ENCODE measurements at places on chromosomes 13 and 19.

- DNase-seq, result no peak
Measured at GRCh38 chr13:100254002-100254401, 165.1 kb downstream of the PCCA start.

- no peak for DNase-seq
Measured at GRCh38 chr13:110173247-110173818, 133.6 kb downstream of the COL4A1 start.

- DNase-seq, result no peak
Measured at GRCh38 chr19:12660980-12661379, 5.6 kb downstream of the MAN2B1 start.

GRCh38 chr19:3450796-3451411, 29.4 kb downstream of the SMIM24 start:
- no peak for DNase-seq

- DNase-seq, result no peak
Measured at GRCh38 chr19:18417250-18418028, 1.8 kb upstream of the SSBP4 start.

GRCh38 chr19:48844472-48844871, 8.2 kb upstream of the HSD17B14 start:
- no peak for DNase-seq

DNA sequence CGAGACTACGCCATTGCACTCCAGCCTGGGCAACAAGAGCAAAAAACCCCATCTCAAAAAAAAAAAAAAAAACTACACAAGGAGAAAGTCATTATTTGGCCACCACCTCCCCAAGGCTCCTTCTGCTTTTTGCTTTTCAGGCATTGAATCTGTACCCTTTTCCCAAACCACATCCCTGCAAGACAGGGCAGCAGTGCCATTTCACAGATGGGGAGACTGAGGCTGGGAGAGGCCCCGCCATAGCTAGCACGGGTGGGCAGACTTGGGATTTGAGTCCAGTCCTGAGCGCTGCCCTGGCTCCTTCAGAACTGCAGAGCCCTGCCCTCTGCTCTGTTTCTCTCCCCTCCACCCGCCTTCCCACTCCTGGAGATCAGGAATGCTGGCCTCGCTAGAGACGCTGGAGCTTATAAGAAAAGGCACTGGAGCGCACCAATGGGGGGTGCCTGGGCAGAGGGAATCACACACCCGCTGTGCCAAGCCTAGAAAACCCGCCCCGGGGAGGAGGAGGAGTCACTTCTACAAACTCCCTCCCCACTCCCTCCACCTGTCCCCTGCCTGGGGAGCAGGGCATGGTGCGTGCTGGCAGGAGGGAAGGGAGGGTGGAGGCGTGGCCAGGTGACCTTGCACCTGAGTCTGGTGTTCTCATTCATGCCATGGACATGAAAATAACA, 17.6 kb downstream of the TJP3 start:
- DNase-seq, result no peak

DNA sequence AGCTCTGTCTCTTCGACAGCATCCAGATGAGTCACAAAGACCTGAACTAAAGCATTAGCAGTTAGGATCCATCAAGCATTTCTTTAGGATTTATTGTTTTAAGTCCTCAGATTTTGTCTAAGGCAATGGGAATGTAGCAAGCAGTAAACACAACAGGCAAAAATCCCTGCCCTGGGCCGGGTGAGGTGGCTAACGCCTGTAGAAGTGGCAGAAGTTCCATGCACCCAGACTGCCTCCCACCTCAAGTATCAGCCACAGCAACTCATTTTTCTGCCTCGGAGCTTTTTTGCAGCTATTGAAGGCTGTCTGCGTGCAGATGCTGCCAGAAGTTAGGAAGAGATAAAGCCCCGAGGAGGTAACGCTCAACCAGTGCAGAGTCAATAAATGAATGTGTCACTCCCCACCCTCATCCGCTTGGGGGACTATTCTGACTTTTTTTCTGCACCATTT, 47.1 kb upstream of the MRI1 start:
- DNase-seq, result no peak

DNA sequence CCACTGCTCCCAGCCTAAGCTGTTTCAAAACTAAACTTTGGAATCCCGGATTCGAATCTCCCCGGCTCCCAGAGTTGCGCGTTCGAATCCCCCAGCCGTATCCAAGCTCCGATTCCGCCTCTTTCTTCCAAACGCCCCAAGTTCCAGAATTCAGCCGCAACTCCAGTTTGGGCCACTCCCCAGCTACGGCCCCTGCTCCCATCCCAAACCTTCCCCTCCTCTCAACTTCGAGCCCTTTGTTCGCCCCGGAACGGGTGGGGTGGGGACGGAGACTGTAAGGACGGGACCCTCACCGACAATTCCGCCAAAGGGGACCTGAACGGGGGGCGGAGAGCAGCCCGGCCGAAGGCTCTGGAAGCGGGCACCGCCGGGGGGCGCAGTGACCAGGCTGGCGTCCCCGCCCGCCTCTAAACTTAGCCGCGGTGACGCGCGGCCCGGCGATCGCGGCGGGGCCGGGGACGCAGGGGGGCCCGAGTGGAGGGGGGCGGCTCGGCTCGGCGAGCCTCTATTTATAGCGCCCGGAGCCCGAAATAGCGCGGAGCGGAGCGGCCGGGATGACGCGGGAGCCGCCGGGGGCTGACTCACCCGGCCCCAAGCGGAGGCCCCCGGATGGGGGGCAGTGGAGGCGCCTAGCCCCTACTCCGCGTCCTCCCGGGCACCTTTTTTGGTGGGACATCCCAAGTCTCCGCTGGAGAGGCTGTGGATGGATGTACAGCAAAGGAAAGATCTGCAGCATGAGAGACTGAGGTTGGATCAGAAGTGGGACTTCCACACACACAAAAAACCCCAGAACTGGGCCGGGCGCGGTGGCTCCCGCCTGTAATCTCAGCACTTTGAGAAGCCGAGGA, 4.9 kb upstream of the ERCC1 start:
- no peak for DNase-seq

GRCh38 chr19:2543463-2544442, 67.8 kb downstream of the GADD45B start:
- DNase-seq, result peak; percentile 42

- no peak for DNase-seq
Measured at GRCh38 chr19:49552749-49553148, 24.9 kb downstream of the RCN3 start.

DNA sequence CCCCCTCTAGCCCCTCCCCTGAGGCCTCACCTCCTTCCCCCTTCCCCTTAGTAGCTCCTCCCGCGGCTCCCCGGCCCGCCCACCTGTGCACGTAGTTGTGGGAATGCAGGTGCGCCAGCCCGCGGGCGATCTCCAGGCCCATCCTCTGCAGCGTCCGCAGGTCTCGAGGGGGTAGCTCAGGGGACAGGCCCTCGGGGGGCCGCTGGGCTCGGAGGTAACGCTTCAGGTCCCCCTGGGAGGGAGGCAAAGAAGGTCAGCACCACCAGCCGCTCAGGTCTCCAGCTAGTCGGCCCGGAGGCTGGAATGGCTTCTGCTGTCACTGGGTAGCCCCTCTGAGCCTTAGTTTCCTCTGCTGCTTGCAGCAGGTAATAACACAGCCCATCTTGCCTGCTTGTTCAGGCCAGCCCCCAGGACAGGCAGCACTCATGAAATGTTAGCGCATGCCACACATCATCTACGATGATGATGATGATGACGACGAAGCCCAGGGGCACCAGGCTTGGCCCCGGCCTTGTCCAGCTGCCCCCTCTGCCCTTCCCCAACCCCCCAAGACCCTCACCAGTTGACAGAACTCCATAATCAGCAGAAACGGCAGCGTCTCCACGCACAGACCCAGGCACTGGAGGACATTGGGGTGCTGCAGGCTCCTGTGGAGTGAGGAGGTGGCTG, 9.2 kb downstream of the LMTK3 start:
- DNase-seq, result peak; percentile 31

- no peak for DNase-seq
Measured at GRCh38 chr19:28489126-28489660, 723.8 kb downstream of the UQCRFS1 start.

GRCh38 chr19:16591803-16592556, 19.8 kb upstream of the SLC35E1 start:
- DNase-seq, result no peak

- peak; percentile 90 for DNase-seq
Measured at GRCh38 chr19:12495002-12495802, 10.6 kb upstream of the ZNF709 start.

DNA sequence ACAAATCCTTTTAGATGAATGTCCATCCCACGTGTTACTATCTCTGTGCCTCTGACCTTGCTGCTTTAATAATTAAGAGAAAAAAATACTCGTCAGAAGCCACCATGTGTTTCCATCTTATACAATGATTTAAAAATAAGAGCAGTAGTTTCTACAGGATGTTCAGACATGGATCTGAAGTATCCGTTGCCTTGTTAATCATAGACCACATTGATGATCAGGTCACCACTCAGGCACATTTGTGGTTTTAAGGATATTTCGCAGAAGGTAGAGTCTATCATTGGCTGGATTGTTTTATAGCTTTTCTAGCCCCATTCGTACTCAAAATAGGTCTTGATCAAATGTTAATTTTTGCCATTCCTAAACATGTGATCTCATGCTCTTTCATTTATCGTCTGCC, 710.0 kb upstream of the ARGLU1 start:
- DNase-seq, result no peak

- no peak for DNase-seq
Measured at GRCh38 chr19:5926641-5927440, 12.8 kb downstream of the CAPS start.

DNA sequence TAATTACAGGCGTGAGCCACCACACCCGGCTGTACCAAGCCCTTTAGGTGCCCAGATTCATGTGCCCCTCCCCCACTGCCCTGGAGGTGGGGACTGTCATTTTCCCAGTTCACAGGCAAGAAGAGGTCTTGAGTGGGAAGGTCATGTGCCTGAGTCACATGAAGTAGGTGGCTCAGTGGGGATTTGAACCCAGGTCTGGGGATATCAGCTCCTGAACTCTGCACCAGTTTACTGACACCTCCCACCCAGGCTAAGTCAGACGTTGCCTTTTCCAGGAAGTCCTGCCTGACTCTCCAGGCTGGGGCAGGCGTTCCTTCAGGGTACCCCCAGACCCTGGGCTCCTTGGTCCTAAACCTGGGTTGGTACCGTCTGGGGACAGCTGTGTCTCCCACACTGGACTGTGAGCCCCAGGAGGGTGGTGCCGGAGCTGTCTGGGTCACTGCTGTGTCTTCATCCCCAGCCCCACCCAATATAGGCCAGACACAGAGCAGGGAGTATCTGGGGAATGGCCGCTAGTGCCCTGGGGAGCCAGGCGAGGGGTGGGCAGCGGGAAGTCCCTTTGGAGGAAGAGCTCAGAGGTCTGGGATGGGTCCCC, 8.6 kb downstream of the VASP start:
- no peak for DNase-seq

GRCh38 chr19:53982611-53983010, 8.8 kb upstream of the CACNG6 start:
- no peak for DNase-seq

GRCh38 chr19:4811328-4812131, 20.0 kb downstream of the TICAM1 start:
- peak; percentile 82 for DNase-seq

GRCh38 chr13:31227870-31228269, 28.1 kb downstream of the B3GLCT start:
- DNase-seq, result no peak

GRCh38 chr13:105660561-105660960, 874.9 kb downstream of the EFNB2 start:
- DNase-seq, result no peak

DNA sequence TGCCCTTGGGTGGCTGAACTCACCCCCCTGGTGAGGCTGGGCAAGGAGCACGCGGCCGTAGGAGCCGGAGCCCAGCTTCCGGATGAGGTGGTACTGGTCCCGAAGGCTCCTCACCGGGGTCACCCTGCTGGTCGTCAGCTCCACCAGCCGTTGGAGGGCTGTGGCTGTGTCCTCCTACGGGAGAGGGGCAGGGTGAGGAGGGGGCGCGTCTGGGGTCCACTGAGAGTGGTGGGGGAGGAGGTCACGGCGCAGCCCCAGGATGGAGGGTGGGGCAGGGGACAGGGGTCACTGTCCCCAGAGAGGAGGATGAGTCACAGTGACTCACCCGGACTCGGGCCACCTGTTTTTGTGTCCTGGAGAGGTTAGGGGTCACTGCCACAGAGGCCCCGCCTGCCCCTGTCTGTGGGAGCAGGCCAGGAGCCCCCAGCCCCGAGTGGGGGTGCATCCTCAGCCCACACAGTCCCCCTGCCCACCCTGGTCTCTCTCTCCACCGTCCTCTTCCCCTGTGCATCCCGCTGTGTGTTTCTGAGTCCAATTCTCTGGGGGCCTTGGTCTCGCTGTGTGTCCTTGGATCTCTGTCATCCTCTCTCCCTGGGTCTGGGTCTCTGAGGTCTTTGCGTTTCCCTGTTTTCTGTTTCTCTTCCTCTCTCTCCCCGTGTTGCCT, 435 bp downstream of the SBK3 start:
- no peak for DNase-seq

DNA sequence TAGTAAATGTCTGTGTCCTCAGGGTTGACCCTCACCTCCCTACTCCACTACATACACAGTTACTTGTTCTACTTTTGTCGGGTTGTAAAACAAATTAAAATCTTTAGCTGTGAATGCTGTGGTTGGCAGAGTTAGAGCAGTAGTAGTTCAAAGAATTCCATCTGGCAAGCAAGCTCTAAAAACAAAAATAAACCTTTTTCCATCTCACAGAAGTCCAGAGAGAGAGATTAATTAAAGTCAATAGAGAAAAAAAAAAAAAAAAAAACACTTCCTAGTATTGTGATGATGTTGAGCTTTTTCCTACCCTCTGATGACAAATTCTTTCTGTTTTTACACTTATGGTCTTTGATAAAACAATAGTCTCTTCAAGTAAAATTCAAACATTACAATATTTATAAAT, 338.4 kb downstream of the PCDH17 start:
- DNase-seq, result no peak

DNA sequence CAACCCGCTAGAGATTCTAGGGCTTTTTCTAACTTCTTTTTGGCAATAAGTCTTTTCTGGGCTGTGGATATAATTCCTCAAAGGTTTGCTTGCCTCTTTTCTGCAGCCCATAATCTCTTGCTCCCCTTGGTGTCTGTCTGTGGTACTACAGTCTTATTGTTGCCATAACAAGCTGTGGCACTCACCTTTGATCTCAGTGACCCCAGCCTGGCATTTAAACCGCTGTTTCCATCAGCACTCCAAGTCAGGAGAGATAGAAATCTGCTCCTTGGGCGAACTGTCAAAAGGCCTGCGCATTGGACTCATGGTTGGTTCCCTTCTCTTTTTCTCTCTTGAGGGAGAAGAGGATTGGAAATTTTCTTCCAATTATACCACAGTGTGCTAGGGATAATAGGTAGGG, 14.5 kb upstream of the MPHOSPH8 start:
- DNase-seq, result no peak

- DNase-seq, result no peak
Measured at GRCh38 chr13:27783111-27783510, 9.2 kb upstream of the GSX1 start.

DNA sequence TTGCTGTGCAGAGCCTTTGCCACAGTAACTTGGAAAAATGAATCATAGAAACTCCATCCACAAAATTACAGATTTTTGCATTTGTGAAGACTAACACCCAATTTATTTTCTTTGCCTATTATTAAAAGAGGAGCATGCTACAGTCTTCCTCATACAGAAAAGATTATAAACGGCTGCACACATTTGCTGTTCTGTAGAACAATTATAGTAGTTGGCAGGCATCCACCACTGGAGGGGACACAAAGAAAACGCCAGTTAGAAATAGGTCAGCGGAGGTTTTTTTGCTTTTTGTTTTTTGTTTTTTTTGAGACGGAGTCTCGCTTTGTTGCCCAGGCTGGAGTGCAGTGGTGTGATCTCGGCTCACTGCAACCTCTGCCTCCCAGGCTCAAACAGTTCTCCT, 51.6 kb downstream of the SACS start:
- no peak for DNase-seq

GRCh38 chr19:41694831-41695635, 7.0 kb upstream of the CEACAM7 start:
- no peak for DNase-seq

- no peak for DNase-seq
Measured at GRCh38 chr13:75660694-75661093, 24.6 kb downstream of the LMO7 start.
